ENCODE measurements at places on chromosomes 12 and 14.

DNA sequence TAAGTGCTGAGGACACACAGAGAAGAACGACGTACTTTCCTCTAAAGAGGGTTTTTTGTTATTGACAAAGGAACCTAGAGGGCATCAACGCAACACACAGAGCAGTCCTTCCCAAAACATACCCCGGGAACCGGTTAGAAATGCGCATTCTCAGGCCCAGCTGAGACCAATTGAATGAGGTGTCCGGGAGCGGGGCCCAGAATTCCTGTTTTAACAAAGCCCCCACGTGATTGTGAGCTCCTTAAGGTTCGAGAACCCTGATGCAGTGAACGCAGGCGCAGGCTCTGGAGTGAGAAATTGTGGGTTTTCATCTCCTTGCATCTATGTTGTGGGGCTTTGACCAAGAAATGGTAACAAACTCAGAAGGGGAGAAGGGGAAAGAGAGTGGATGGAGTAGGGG is 51.0 kb upstream of the TBX3 start:
- DNase-seq = no peak

GRCh38 chr12:89352492-89353187 is at the start of gene DUSP6:
Gene DUSP6 (minus strand): TSS chr12:89352501. CDS start chr12:89352039, 462 bp downstream.
- DNase-seq = peak; percentile 88

DNA sequence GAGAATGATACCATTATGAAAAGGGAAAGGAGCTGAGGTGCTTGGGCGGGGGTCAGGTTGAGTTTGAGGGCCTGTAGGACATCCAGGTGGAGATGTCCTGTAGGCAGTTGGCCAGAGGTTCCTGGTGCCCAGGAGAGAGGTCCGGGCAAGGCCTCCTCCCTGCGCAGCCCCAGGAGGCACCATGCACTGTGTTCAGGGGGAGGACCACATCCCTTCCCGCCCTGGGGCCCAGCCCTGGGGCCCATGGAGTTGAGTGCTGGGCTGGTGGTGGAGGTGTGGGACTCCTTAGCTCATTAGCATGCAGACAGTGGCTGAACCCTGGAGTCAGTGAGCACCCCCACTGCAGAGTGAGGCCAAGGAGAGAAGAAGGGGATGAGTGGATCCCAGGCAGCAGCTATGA is 5.7 kb upstream of the FAIM2 start:
- no peak for DNase-seq

- no peak for DNase-seq
These were observed 154.5 kb downstream of the PHETA1 start for GRCh38 chr12:111214401-111214800.

DNA sequence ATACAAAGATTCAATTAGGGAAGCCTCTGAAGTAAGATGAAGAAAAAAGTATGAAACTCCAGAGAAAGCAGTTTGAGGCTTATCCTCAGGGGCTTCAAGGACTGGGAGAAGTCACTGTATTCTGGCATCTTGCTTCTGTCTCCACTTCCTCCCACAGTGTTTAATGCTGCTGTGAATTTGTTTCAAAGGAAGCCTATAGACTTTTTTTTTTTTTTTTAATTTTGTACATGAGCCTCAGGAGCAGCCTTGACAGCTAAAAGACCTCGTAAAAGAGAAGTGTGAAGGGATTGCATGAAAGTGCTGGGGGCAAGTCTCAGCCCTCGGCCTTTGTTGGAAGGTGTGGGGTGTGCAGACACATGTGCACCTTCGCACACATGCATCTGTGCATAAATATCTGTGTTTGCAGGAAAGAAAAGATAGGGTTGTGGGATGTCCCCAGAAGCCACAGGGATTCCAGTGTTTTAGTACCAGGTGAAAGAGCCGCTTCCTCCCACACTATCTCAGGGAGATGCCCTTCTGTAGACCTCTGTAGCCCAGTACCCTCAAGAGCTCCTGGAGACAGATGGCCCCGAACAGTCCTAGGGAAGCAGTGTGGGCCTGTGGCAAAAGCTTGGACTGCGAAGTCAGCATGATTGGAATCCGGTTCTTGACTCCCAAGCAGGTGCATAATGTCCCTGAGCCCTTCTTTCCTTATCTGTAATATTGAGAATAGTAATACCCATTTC is 193.5 kb upstream of the BCL2L14 start:
- no peak for DNase-seq

- no peak for DNase-seq
These were observed 327.2 kb downstream of the BTG1 start for GRCh38 chr12:91818227-91819131.

DNA sequence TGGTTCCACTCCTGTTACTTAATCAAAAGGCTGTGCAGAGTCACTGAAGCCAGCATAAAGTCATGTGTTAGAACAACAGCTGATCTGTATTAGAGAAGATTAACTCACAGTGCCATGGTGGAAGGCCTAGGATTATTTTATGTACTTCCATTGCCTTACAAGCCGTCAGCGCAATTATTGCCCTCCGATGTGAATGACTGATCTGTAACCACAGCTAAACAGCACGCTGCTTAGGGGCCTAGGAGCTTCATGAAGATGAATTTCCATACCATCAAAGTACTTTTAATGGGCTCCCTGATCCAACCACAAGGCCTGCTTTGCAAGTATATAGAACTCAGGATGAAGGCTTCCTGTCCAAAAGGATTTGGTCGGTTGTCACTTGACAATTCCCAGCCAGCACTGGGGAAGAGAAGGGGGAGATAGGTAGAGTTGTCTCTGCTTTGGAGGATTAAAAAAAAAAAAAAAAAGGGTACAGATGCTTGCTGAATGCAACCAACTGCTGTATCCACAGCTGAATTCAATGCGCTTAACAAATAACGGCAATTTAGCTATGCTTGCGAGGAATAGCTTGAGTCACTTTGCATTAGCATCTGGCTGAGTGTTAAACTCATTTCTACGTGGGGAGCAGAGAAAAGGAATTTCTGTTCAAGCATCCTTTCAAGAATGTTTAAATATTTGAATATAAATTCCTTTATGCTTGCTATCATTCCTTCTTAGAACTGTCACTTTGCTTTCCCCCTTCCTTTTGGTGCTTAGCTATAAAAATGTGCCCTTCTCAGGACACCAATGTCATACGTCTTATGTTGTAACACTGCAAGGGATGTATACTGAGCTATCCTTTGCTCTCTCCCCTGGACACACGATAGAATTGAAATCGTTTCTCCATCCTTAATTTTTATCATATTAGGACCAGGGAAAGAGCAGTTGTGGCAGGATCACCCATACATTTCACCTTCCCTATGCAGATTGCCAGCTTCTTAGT is 387.8 kb downstream of the SOX5 start:
- DNase-seq = no peak

DNA sequence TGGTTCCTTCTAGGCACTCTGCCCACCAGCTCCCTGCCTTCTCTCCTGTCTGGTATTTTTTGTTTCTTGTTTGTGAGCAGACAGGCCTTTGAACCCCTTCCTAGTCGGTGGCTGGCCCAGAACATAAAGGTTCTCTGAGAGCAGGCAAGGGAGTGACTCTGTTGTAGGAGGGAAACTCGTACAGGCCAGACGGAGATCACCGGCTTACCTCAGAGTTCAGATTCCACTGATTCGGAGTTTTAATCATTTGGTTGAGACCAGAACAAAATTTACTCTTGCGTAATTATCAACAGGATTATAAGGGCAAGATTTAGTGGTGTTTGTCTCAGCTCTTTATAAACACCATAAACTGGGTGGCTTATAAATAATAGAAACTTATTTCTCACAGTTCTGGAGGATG is 128.3 kb downstream of the PLXNC1 start:
- DNase-seq = no peak

DNA sequence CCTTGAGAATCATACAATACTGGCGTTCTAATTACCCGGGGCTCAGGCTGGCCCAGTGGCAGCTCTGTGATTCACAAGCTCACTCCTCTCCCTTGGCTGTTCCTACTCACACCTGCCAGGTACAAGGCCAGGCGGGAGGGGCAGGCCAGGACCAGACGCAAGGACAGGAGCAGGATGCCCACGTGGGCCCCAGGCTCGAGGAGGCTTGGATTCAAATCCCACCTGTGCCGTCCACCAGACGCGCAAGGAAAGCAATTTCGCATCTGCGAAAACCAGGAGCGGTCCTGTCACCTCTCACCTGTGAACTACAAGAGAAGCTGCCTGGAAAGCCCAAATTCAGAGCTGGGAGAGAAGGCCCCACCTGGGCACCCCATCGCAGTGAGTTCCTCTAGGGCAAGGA is 50.6 kb downstream of the BCL11B start:
- DNase-seq = no peak

DNA sequence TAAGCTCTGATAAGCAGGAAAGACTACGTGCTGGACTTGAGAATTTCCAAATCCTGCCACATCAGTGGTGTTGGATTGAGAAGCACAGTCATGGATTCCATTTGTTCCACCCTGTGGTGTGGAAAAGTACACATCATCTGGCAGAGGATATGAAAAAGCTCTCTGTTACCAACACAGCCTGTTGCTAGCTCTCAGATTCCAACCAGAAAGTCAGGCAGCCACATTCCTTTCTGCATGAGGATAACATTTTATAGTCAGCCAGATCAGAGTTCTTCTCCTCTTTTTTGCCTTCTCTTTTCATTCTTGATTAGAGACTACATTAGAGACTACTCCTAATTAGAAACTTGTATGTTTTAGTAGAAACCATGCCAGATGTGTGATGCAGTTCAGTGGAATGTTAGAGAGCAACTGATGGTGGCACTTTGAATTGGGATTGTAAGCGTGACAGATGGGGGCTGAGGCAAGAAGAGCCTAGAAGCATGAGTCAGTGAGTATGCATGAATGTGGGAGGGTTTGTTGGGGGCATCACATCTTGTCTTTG is 61.2 kb upstream of the STXBP6 start:
- DNase-seq = no peak

Data from C1 segment of cervical spinal cord (tissue), 14 donors.